Substantia nigra (tissue), 51 donors: ENCODE measurements at places on chromosomes 16 and 17.

DNA sequence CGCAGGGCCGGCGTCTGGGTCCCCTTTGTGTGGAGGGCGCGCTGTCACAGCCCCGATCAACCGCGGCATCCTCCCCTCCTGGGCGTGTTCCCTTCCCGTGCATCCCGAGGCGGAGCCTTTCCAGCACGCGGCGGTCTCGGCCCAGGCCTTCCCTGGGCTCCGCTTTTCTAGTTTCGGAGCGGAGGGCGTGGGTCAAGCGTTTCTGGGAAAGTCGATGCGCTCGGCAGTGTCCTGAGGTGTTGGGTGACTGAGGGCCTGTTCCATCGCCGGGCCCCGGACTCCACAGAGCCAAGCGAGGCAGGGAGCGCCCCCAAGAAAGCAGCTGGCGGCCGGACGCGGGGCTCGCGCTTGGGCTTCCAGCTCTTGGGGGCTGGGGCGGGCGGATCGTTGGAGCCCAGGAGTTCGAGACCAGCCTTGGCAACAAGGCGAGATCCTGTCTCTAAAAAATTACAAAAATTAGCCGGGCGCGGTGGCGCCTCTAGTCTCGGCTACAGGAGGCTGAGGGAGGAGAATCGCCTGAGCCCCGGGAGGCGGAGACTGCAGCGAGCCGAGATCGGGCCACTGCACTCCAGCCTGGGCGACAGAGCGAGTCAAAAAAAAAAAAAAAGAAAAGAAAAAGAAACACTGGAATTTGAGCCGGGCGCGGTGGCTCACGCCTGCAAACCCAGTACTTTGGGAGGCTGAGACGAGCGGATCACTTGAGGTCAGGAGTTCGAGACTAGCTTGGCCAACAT lies 806 bp downstream of the IFT140 start:
- DNase-seq = no peak

DNA sequence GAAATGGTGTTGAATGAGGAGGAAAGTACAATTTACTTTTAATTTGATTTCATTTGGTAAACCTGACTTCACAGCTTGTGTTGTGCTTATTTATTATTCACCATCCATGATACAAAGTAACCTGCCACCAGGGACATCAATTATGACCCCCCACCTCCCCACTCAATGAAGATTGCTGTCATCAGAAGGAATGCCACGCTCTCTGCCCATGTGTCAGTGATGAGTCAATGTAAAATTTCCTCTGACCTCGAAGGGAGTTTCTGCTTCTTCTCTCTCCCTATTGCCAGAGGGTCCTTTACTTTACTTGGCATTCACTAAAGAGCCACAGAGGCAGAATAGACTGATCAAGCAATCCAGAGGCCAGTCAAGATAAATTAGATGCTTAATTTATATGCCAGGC lies 759.7 kb downstream of the CDH11 start:
- DNase-seq = no peak

GRCh38 chr17:38338053-38338452 lies 5.7 kb downstream of the GPR179 start:
- no peak for DNase-seq

- no peak for DNase-seq
Observed at GRCh38 chr17:78144736-78145641, 1.2 kb upstream of the C17orf99 start.

DNA sequence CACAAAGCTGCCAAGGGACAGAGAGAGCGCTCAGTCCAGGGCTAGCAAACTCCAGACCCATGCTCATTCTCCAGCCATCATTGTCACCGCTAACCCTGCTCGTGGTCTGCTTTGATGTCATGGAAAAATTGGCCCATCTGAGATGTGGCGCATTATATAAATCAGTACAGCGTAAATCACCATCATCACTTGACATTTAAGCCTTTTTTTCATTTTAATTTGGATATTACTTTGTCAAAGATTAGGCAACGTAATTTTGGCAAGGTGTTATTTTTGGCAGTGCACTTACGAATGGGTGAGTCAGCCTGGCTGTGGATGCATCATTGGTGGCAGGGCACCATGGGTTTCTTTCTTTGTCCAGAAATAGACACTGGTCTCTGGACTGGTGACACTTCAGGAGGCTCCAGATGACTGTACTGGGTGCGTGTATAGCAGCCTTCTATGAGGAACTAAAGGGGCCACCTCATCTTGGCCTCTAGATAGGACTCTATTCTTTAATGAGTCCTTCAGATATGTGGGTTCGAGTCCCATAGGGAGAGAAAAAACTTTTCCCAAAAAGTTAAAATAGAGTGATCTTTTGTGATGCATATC lies 166.3 kb downstream of the MSI2 start:
- no peak for DNase-seq

DNA sequence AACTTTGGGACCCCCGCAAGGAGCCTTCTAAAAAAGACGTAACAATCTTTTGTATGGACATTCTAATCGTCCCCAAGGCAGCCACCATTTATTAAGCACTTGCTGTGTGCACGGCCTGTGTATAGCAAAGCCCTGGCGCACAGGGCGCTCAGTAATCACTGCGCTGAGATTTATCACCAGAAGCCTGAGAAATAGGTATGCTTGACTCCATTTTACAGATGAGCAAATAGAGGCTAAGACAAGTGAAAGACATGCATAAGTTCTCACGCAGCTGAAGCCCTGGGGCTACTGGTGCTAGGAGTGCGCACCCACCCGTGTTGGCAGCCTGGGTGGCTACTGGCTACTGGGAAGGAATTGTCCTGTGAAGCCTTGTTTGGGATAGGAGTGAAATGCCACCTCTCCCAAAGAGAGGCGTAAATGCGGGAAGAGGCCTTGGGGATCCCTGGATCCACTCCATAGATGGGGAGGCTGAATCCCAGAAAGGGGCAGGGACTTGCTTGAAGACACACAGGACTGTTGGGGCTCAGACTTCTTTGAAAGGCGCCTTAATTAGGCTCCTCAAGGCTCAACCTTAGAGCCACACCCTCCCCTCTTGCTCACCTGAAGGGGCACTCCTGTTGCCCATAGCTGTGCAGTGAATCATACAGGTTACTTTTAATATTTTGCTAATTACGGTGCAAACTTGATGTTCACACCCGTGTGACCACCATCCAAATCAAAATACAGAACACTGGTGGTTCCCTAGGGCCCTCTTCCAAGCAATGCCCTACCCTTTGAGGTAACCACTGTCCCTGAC lies 634 bp upstream of the NATD1 start:
- no peak for DNase-seq

- DNase-seq = no peak
Observed at GRCh38 chr17:68853439-68853838, 101.8 kb downstream of the ABCA8 start.

- DNase-seq = no peak
Observed at GRCh38 chr17:39769974-39770587, 32.3 kb downstream of the GRB7 start.

DNA sequence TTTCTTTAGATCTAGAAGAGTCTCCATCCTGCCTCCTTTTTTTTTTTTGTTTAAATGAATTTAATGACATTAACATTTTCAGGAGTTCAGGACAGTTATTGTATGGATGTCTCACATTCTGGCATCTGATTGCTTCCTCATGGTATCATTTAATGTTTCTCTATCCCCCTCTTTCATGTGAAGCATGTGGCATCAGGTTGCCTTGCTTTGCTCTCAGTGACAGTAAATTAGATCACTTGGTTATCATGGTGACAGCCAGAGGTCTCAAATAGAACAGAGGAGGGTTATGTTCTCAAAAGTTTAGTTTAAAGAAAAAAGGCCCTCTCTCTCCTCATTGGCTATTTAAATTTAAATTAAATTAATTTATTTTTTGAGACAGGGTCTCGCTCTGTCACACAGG lies 74.1 kb downstream of the WWP2 start:
- DNase-seq = no peak

GRCh38 chr16:4537376-4538343 lies 913 bp downstream of the CDIP1 start:
- peak; percentile 27 for DNase-seq

GRCh38 chr16:87525352-87525751 lies 32.5 kb upstream of the ZCCHC14 start:
- no peak for DNase-seq

DNA sequence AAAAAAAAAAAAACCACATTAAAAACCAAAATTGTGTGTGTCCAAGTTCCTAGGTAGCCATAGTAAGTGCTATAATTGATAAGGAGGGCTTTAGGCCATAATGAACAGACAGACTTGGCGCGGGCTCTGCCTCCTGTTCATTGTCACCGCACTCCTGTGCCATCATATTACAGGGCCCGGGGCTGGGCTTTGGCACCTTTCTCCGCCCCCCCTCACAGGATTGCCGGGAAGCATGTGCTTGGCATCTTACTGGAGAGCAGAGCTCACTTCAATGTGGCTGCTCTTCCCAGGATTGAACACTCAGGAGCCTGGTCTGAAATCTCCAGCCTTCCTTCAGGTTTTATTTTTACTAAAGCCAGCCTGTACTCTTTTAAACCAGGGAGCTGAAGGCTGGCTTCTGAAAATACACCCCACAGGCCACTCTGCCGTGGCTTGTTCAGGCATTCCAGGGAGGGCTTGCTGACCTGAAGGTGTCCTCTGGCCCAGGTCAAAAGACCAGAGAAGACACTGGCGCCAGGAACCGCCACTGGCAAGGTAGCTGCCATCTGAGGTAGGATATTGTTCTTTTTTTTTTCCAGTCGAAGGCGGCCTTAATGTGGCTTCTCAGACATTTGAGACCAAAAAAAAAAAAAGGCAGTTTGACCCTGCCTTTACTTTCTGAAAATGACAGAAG lies 39.3 kb downstream of the DHRS7B start:
- DNase-seq = peak; percentile 5

GRCh38 chr17:37553401-37553966 lies 55.7 kb downstream of the SYNRG start:
- DNase-seq = no peak

GRCh38 chr16:11249233-11250061 lies 6.6 kb downstream of the SOCS1 start:
- no peak for DNase-seq

- DNase-seq = no peak
Observed at GRCh38 chr16:31451681-31452351, 7.5 kb upstream of the ARMC5 start.

DNA sequence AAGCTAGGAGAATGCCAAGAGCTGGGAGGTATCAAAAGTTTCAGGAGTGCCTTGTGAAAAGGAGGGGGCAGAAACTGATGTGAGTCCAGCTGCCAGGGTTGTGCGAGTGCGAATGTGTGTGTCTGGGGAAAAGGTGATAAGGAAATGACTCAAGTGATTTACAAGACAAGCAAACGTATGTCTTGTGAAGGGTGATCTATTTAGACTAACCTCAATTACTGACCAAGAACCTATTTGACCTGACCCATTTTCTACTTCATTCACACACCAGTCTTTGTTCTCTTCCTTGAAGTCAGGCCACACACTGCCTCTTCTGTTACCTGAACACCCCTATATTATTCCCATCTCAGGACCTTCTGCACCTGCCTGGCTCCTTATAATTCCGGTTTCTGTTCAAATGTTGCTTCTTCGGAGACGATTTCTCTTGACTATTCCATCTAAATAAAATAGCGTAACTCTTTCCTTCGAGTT lies 1.0 kb downstream of the GDE1 start:
- DNase-seq = no peak

DNA sequence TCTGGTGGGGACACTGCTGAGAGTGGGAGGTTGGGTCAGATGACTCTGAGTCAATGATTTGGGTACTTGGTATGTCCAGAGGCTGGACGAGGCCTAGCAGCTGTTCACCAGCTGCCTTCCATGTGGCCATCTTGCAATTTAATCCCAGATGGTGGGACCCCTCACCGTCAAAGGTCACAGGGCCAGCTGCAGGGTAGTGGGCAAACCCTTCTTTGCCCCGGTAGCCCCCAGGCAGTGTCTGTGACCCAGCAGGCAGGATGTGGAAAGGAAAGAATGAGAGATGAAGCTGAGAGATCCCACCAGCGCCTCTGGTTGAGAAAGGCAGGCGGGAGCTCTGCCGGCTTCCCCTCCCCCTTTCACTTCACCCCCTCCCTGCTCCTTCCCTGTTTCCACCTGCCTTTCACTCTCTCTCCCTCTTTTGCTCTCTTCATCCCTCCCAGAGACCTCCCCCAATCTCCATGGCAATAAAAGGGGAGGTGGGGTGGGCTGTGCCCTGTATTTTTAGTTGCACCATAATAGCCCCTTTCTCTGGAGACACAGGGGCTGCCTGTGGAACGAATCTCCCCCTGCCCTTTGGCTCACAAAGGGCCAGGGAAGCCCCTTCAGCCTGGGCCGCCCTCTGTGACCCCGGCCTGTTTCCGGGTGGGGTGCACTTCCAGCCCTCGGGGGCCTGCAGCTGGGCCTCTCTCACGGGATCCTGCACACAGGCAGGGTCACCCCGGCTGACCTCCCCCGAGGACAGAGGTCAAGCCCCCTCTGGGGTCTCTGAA lies 20.2 kb downstream of the CDK5RAP3 start:
- DNase-seq = no peak

- DNase-seq = peak; percentile 5
Observed at GRCh38 chr17:43832976-43833829, at the start of gene MPP3. MPP3 (minus strand) TSS chr17:43833146; CDS start chr17:43831906, 1,240 bp downstream.

DNA sequence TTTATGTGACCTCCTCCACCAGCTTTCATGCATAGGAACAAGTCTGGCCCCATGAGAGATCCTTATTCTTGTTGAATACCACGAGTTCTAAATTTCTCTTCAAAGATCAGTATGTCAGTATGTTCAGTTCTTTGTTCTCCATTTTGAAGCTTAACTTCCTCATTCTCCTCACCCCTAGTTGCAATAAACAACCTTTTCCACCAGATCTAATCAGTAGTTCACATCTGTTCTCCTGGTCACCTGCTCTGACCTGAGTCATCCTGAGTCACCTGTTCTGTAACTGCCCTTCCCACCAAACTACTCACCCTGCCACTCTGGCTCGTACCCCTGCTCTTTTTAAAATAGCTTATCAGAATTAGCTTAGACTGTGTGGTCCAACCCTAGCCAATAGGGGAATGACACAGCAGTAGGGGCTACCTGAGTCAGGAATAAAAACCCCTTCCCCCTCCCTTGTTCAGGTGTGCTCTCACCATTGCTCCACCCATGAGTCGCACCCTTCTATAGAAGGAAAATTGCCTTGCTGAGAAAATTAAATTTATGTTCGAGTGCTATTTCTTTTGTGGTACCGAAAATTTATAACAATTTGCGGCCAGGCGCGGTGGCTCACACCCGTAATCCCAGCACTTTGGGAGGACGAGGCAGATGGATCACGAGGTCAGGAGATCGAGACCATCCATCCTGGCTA lies 94.6 kb downstream of the EMP2 start:
- DNase-seq = no peak

DNA sequence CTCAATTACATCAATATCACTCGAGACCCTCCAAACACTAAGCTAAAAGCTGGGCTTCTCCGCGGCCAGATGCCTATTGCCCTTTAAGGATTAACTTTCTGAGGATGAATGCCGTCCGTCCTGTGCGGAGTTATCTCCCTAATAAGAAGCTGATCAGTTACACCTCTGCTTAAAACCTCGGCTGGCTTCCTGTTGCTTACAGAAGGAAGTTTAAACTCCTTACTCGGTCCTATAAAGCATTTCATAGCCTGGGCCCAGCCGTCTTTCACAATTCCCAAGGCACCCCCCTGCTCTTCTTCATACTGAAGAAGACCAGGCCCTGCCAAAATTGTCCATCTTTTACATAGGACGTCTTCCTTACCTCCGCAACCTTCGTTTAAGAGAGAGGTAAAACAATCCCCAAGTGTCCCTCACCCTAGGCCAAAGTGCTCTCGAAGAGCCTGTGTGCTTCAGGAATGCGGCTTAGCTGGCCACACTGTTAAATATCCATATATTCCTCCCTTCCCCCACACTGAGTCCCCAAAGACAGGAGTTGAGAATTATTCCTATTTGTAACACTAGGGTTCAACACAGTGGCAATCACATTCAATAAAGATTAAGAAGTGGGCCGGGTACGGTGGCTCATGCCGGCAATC lies 112.6 kb upstream of the IRX5 start:
- DNase-seq = no peak
